Stimulated activated CD4-positive, alpha-beta T cell treated with anti-CD3 and anti-CD28 coated beads, Interleukin-4, amount 100 ng/mL, for 24 hours (primary cell): ENCODE measurements at places on chromosomes 4 and X.

DNA sequence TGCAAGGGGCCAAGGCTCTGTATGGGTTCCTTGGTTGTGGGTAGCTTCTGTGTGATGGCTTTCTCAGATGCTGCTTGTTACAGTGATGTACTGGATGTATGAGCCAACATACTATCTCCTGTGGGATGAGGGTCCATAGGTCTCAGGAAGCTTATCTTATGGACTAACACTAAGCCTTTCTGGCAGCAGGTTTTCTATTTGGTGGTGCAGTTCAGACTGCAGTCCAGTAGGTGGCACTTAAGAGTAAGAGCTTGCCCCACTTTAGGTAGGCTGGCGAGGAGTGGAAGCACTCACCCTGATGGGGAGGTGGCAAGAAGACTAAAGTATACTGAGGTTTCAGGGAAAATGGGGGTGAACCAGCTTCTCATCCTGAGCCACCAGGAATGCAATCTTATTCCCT lies 306.7 kb upstream of the MAOA start:
- peak; percentile 30 for DNase-seq

GRCh38 chrX:68723491-68724155 lies 76.2 kb downstream of the STARD8 start:
- no peak for DNase-seq

- no peak for DNase-seq
Measured at GRCh38 chr4:127959794-127960193, 5.2 kb downstream of the MFSD8 start.

GRCh38 chrX:23705235-23705634 lies 37.8 kb downstream of the ACOT9 start:
- DNase-seq, result no peak

GRCh38 chrX:108640817-108641216 lies 95.5 kb downstream of the IRS4 start:
- DNase-seq, result no peak

DNA sequence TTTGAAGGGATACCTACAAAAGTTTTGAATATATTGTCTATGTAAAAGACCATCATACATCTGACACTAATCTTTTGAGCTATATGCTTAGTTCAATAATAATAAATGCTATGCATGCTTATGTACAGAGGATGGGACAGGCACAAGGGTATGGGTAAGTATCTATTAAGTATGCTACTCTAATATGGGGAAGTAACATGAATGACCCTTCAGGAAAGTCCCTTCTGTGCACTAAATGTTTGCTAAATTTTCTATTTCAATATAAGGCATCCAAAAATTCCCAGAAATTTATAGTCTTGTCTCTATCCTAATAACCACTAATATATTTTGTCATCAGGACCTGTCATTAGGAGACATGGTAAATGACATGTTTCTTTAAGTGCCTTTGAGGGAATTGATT lies 19.0 kb downstream of the ATP8A1 start:
- DNase-seq, result no peak

DNA sequence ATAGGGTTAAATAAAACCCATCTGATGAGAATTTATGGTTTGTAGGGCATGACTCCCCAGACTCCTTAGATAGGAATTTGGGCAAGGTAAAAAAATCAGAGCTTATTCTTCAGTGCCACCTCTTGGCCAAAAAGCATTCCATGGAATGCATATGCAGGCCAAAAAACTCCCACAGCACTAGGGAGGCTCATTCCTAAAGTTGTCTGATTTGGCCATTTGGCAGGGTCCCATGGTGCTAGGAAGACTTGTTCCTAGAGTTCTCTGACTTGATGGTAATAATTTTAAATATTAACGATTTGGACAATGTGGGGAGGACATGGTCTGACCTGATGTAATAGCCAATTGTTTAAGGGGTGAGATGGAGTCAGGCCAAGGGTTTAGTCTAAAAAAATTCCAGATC lies 93.0 kb downstream of the SPIN4 start:
- DNase-seq, result no peak

GRCh38 chr4:146327859-146328650 lies 113.7 kb downstream of the REELD1 start:
- DNase-seq, result no peak

- no peak for DNase-seq
Measured at GRCh38 chr4:23873717-23874535, 15.9 kb downstream of the PPARGC1A start.

- no peak for DNase-seq
Measured at GRCh38 chr4:127416115-127416514, 216.6 kb upstream of the INTU start.

- DNase-seq, result no peak
Measured at GRCh38 chr4:157897855-157898370, 274.9 kb downstream of the GASK1B start.

DNA sequence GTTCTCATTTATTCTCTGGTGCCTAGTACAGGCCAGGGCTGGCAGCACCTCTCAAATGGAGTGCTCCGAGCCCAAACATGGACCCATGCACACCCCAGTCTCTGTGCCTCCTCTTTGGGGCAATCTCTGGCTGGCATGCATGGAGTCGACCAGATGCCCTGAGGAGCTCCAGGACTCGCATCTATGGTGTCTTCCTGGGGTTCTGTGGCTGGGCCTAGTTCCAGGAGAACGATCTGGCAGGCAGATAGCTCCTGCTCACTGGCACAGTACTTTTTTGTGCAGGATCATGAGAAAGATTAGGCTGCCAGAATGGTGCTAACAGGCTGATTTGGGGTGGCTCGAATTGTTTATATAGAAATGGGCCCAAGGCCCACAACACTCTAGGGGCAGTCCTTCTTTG lies 72.0 kb upstream of the PJA1 start:
- DNase-seq, result no peak

DNA sequence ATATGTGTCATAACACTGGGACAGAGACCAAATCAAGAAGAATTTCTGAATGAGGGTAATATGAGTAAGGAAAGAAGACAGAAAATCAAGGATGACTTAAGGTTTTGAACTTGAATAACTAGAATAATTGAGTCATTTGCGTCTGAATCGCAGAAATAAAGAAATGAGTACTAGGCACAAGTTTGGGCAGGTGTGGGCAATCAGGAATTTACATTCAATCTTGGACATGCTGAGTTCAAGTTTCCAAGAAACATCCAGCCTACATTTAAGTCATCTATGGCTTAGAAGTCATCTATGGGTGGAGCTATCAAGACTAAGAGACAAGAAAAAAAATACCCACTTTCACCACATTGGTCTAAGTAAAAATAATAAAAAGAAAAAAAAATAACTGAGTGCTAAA lies 30.4 kb upstream of the WDR44 start:
- no peak for DNase-seq

- no peak for DNase-seq
Measured at GRCh38 chr4:71974681-71975080, 57.1 kb upstream of the NPFFR2 start.

DNA sequence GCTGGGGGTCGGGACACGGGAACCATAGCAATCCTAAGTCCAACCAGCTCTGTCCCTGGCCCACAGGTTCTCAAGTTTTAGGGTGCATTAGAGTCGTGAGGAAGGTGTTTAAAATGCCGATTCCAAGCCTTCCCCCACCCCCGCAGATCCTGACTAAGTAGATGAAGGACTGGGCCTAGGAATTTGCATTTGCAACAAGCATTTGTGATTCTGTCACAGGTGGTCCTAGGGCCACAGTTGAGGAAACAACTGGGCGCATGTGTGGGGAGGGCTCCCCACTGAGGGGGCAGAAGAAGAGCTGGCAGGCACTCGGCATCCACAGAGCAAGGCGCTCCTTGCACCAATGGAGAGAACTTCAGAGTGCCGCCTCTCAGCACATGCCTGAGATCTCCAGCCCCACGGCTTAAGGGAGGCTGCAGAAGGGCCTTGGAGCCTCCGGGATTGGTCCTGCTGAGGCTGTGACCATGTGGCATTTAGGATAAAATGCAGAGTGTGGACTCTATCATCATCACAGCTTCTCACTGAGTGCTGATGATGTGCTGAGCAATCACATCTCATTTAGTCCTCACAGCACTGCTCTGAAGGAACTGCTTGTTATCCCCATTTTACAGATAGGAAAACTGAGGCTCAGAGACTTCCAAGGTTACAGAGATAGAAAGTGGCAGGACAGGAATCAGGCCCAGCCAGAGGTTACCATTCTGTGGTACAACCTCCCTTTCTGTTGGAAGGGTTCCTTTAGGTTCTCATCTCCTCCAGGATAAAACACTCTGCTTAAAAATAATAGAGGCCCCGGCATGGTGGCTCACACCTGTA lies 16.7 kb downstream of the SEL1L3 start:
- DNase-seq, result no peak

GRCh38 chr4:87009095-87009648 lies 74.4 kb downstream of the AFF1 start:
- no peak for DNase-seq

DNA sequence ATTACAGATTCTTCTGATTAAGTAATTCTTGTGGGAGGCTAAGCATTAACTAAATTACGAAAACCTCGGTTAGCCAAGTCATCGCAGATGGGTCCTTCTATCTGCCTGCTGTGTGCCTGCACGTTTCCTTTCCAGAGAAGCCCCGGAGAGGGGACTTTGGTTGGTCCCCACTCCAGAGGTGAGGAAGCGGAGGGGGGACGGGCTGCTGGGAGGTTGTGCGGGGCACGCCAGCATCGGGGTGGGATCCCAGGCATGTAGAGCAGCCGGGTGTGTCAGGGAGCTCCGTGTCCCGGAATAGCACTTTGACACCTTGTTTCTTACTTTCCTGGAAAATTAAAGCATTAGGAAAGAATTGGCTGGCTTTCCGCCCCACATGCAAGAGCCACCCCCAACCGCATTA lies 26.6 kb downstream of the PIGG start:
- DNase-seq, result no peak

- no peak for DNase-seq
Measured at GRCh38 chr4:87274803-87275202, 47.9 kb downstream of the HSD17B13 start.

DNA sequence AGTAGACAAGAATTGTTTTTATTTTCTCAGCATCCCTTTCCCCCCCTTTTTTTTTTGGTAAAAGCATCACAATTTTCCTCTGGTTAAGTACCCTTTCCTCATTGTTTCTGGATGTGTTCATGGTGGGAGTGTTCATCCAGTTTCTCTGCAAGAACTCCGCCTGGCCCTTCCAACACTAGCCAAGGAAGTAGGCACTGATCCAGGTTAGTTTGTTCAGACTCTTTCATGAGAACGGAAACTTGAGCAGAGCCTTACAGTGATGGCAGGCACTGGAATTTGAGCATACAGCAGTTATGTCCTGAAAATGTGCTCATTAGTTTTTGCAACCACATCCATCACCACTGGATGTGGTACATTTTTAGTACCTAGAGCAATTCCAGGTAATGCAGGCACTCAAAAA lies 336.1 kb upstream of the BOD1L1 start:
- no peak for DNase-seq

DNA sequence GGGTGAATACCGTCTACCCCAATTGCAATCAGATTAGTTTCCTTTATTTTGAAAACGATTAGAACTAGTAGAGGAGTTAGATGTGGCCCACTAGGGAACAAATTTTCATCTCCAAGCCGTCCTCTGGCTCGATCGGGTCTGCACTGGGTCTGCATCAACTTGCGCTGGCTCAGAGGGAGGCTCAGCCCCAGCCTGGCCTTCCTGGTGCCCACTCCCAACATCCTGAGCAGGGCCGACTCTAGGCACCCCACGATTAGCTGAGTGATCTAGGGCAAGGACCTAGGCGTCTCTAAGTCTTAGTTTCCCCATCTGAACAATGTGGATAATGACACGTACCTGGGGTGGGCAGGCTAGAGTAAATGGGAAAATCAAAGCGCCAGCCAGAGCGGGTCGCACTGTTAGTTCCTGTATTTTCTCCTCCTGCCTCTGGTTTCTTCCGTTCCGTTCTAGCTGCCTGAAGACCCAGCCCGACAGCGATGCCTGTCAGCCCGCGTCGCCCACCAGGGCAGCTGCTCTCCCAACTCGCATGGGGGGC lies 7.7 kb upstream of the HAND2 start:
- DNase-seq, result no peak

- no peak for DNase-seq
Measured at GRCh38 chrX:134313418-134313817, 76.4 kb downstream of the CCDC160 start.

- no peak for DNase-seq
Measured at GRCh38 chrX:38363046-38363445, 10.6 kb downstream of the OTC start.

DNA sequence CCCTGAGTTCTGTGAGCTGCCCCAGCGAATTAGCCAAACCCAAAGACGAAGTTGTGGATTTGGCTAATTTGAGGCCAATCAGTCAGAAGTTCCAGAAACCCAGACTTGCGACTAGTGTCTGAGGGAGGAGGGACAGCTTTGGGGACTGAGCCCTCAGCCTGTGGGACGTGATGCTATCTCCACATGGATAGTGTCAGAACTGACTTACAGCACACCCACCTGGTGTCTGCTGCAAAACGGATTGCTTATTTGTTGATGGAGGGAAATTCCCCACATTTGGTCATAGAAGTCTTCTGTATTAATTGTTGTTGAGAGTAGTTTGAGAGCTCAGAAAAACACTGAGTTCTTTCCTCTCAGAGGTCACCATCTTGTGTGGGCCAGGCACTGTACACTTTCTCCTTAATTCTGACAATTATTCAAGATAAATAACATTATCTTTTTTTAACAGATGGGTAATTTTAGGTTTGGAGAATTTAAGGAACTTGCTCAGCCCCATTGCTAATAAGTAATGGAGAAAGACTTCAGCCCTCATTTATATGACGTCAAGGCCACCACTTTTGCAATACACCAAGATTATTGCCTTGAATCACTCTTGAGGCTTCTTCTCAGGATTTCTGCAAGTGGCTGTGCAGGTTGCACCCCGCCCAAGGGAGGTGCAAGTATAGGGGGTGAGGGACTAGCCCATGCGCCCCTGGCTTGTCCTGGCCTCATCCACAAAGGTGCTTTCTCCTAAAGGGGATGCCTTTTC lies 16.7 kb downstream of the CLRN2 start:
- DNase-seq, result no peak

DNA sequence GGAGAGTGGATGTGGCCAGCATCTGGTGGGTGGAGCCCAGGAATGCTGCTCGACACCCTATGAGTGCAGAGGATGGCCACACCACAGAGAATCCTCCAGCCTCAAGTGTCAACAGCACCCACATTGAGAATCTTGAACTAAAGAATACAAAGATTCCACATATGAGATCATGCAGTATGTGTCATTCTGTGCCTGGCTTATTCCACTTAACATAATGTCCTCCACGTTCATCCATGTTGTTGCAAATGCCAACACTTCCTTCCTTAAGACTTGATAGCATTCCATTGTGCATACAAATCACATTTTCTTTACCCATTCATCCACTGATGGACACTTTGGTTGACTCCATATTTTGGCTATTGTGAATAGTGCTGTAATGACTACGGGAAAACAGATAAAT lies 145.8 kb downstream of the PRKX start:
- no peak for DNase-seq

DNA sequence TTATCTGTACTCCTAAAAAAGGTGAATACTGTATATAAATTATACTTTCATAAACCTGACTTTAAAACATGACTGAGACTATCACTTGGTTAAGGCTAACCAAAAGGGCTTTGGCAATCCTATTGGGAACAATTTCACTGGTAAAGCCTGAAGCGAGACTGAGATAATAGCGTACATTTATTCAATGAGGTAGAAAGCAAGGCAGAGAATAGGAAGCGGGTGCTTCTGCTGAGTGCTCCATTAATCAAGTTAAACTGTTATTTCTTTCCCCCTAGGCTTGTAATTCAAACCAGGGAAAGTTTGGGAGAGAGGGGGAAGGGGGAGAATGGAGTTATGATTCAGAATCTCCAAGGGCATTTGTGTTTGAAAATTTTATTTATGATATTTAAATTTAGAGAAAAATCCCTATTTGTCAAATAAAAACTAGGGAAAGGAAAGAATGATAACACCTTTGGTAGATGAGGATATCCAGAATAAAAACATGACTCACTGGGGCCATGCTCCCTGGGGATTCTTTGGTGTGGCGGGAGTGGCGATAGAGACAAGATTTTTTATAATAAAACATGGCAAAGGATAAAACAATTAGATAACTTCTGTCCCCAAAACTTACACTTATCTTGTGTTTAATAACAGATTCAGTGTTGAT lies 34.6 kb upstream of the SORBS2 start:
- no peak for DNase-seq
